Stimulated activated CD4-positive, alpha-beta T cell treated with anti-CD3 and anti-CD28 coated beads, Interleukin-4, amount 100 ng/mL, for 24 hours (primary cell): ENCODE measurements at places on chromosomes 6 and 20.
A peak's percentile ranks its signal among the peaks of the same experiment; 100 is the strongest.

DNA sequence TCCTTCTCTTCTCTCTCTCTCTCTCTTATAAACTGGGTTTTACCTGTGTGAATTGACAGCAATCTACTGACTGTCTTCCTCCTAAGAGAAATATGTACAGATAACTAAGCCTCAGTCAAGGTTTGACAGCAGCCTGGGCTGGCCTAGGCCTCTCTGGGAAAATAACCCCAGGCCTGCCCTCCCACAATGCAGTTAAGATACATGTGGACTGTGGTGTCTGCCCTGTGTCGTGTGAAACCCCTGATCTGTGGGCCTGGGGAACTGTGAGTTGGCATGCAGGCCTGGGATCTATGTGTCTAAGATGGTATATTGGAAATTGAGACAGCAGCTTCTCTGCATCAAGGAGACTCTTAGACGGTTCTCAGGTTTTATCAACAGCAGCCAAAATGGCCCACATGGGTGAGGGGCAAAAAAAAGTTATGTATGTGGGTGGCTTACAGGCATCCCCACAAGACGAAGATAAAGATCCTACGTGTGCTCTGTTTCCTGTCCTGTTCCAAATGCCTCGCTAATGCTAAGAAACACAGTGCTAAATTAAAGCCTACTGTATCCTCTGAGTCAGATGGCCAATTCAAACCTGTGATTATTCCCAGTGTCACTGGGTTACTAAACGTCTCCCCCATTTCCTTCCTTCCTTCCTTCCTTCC is 19.0 kb downstream of the LRFN2 start:
- no peak for DNase-seq

GRCh38 chr20:10669843-10670446 is 3.9 kb downstream of the JAG1 start:
- DNase-seq, result no peak

DNA sequence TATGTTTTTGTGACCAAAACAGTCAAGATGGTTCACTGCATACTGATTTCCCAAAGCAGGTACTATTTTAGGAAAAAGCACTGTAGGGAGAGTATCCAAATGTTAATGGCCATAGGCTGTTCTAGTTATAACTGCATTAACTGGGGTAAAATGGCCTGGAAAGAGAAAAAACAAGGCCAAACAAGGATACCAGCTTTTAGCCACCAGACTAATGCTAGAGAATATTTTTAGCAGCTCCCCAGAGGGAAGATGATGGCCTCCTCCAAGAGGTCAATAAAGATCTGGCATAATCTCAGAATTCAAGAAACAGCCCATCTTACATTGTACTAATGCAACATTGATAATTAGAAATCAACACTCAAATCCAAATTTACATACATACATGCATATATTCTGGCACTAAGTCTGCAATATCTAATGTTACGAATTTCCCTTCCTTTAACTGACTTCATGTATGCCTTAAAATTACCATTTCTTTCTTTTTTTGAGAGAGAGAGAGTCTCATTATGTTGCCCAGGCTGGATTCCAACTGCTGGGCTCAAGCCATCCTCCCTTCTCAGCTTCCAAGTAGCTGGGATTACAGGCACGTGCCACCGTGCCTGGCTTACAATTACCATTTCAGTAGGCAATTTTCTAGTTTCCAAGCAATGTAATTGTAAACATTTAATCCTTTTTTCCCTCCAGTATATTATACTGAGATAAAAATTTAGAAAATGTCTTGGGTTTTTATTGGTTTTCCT is 9.3 kb downstream of the COX7A2 start:
- DNase-seq, result no peak

GRCh38 chr6:2792330-2793110 is 27.3 kb downstream of the WRNIP1 start:
- no peak for DNase-seq

GRCh38 chr20:40956542-40957264 is 71.9 kb upstream of the TOP1 start:
- no peak for DNase-seq

- peak; percentile 5 for DNase-seq
These were observed 10.6 kb downstream of the TAAR1 start for GRCh38 chr6:132648356-132648755.

DNA sequence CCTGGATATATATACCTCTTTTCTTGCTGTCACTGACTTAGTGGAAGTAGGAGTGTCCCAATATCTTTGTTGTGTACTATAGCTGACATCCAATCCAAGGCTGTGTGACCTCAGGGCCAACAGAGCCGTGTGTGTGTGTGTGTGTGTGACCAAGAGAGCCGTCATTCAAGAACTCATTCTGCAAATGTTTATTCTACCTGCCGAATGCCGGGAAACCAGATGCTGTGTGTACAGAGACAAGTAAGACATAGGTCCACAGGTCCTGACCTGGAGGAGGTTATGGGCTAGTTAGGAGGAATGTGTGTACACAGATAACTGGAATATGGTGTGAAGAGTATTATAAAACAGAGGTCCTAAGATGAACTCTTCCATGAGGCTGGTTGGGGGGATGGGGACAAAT is 190.0 kb downstream of the DHX35 start:
- DNase-seq, result no peak

- DNase-seq, result peak; percentile 14
These were observed 67.0 kb downstream of the TNFRSF21 start for GRCh38 chr6:47242483-47243386.

DNA sequence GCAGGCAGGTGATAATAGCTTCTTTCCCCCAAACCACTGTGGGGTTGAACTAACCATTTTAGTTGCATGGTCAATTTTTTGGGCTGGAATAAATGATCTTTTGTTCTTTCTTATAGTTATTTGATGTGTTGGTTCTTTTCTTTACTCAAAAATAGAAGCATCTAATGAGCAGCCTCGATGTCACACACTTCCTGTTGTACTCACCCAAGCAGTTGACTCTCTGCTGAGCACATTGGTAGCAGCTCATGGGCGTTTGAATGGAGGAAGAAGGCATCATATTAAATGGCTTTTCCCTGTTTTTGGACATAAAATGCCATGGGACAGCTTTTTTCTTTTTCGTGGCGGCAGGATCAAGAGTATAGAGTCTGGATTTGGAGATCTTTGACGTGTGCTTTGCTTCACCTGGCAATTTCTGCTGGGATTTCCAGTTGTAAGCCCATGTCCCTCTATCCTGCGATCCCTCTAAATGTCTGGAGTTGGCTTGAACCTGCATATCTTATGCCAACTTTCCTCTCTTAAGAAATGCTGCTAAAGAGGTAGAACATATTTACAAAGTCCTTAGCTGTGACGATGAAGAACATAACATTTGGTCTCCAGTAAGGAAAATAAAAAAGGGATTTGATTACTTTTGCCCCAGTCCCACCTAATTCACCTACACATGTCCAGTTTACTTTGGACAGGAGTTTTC is 268.3 kb downstream of the PRL start:
- DNase-seq, result no peak

GRCh38 chr6:45710304-45710821 is 305.3 kb downstream of the CLIC5 start:
- DNase-seq, result peak; percentile 95

DNA sequence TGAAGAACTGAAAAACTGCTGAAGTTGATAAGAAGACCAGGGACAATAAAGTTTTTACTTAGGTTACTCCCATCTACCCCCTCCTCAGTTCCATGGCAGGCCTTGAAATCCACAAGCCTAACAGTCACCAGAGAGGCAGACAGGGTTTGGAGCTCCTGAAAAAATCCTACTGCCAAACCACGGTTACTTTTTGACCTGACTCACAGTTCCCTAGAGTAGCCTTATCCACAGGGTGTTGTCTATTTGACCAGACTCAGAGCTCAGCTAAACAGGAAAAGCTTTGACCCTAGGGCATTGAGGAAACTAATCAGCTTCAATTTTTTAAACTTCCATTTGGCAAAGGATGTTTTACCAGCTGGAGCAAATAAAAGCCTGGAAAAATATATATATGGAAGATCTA is 257.7 kb upstream of the NT5E start:
- DNase-seq, result no peak

GRCh38 chr6:93123585-93123984 is 295.8 kb downstream of the EPHA7 start:
- DNase-seq, result no peak

DNA sequence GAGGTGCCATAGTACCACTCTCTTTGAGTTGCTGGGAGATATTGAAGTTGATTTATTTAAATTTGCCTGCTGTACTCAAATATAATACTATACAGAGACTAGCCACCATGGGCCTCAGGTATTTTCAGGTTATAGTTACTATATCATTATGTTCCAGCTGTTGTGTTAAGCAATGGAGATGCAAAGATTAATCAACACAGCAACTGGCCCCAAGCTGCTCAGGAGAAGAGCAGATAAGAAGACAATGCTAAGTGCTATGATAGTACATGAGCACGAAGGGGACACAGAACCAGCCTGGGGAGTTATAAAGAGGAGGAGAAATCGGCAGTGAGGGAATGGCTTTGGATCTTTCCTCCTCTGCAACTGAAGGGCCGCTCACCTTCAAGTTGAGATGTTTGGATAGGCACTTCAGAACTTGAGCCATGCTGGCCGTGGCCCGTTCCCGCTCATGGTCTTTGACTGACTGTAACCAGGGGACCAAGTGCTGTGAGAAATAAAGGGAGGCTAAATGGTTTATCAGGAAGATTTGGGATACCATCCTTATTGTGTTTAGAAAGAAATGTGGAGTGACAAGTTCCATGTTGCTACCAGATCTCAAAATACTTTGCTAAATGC is 24.3 kb upstream of the RPN2 start:
- DNase-seq, result no peak

DNA sequence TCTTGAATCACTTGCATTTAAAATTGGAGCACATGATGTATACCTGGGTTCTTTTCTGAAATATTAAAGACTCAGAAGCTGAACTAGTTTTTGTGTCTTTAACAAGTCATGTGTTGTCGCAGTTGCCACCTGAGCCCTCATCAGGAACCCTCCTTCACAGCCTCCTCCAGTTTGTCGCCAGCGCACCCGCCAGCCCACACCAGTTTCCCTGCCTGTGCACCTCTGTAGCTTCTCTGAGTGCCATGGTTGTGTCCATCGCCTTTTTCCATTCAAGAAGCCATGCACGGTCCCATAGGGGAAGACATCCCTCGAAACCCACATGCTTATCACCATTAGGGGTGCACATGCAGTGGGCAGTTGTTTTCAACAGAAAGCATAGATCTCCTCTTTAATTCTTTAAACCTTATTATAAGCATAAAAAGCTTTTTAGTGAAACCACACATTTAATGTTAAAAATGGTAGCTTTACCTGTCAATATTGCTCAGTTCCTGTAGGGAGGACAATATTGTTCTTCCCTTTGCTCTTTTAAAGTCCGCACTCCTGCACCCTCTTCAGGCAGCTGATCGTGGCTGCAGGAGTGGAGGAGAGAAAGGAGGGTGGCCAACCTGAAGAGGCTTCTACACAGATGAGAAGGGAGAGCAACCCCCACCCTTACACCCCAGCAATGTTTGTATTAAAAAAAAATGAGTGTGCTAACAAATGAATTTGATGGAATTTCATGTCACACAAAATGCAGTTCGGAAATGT is 121.9 kb downstream of the CFAP61 start:
- DNase-seq, result no peak

DNA sequence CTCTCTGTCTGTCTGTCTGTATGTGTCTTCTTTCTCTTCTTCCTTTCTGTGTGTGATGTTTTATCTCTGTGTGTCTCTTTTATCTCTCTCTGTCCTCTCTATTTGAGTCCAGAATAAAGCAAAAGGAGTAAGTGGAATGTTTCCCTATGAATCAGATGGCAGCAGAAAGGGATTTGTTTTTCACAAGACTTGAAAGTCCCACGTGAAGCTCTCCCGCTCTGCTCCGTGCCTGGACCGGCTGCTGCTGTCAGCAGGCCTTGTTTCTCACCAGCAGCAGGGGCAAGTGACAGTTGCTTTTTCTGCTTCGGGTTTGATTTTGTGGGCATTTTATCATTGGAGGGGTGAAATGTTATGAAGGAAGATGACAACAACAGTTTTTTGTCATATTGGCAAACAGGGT is 212.7 kb downstream of the PACRG start:
- DNase-seq, result no peak

GRCh38 chr6:167047554-167047953 is 48.4 kb downstream of the CEP43 start:
- peak; percentile 65 for DNase-seq

DNA sequence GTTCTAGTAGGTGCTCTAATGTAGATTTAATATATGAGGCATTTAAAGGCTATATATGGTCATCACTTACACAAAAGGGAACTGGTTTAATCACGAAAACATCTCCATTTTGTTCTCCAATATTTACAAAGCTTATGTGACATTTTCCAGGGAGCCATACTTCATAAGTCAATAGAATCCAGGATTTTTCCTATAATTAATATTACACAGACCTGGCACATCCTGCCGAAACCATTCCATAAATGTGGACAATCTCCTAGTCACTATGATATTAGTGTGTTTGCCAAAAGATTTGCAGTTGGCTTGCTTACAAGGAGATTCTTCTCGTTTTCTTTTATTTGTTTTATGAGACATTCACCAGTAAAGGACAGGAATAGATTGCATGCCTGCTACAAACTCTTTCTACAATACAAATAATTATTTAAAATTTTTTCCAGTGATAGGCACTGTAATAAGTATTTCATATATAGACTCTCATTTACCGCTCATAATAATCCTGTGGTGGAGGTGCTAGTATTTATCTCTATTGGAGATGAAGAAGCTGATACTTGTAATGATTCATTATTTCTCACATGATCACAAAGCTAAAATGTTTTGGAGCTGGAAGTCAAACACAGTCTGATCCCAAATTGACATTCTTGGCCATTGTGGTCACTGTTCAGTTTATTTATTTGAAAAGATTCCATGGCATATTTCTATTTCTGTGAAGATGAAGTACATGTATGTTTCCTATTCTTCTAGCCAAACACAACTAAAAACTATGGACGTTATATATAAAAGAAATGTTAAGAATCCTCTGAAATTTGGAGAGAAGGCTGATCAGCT is 597.0 kb downstream of the HTR1B start:
- DNase-seq, result no peak

DNA sequence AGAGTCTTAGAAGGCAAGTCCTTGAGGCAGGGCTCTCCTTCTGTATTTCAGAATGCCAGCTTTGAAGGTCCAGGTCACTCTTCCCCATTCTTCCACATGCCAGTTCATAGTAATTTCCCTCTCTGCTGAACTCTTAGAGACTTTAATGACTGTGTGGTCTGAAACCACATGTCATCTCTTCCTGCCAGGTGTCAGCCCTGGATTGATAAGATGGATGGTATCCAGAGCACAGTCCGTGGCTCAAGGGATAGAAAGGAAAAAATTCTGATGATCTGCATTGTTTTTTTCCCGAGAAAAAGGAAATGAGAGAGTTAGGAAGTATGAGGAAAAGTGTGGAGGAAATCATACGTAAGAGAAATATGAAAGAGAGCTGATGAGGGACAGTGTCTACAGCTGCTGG is 250.9 kb downstream of the TPBG start:
- no peak for DNase-seq

- DNase-seq, result no peak
These were observed 225.4 kb downstream of the CDH4 start for GRCh38 chr20:61477451-61477861.

- DNase-seq, result no peak
These were observed 123.6 kb downstream of the ISM1 start for GRCh38 chr20:13344671-13345070.

GRCh38 chr6:11983306-11983705 is 28.8 kb upstream of the HIVEP1 start:
- DNase-seq, result no peak
